AML-193 (cell line): ENCODE measurements at places on chromosomes 6 and 20.

- DNase-seq = peak; percentile 92
These were observed 23.1 kb upstream of the UBE2J1 start for GRCh38 chr6:89375427-89376267.

GRCh38 chr6:167396659-167397490 is 72.0 kb downstream of the TTLL2 start:
- no peak for DNase-seq

DNA sequence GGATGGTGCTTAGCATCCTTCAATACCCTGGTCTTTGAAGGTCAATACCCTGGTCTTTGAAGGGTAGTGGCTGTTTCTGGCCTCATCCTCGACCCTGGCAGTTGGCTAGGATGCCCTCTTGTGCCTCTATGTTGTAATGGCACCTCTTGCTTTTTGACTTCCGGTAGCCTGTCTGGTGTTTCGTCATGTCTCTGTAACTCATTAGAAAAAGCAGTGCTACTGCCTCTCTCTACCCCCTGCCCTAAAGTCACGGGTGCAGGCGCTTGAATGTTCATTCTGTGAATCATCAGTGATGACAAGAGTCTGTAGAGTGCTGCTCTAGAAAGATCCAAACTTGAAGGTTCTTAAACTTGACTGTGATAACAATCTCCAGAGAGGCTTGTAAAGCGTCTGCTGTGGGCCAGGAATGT is 28.3 kb downstream of the RSPO4 start:
- DNase-seq = peak; percentile 81

- DNase-seq = no peak
These were observed 34.0 kb downstream of the ELOVL4 start for GRCh38 chr6:79913369-79913768.

DNA sequence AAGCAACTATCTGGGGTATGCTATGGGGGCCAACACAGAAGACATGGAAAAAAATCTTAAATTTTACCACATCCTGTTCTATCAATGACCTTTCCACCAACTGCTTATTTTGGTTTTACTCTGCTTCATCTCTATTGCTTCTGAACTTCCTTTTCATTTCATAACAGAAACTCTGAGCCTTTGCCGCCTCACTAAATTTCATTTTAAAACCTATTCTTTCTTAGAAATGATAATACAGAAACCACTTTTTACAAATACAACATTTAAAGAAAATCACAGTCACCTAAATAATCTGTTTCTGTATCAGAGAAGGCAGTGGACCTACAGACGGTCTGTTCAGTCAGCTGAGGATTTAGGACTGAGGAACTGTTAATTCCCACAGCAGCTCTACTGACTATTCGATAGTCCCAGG is 117.5 kb downstream of the KCNQ5 start:
- no peak for DNase-seq

- DNase-seq = no peak
These were observed 75.4 kb downstream of the ARHGAP18 start for GRCh38 chr6:129634411-129635230.

- DNase-seq = no peak
These were observed 38.9 kb downstream of the SNRNP48 start for GRCh38 chr6:7628909-7629308.

- DNase-seq = no peak
These were observed 172.8 kb upstream of the CITED2 start for GRCh38 chr6:139547122-139547776.

DNA sequence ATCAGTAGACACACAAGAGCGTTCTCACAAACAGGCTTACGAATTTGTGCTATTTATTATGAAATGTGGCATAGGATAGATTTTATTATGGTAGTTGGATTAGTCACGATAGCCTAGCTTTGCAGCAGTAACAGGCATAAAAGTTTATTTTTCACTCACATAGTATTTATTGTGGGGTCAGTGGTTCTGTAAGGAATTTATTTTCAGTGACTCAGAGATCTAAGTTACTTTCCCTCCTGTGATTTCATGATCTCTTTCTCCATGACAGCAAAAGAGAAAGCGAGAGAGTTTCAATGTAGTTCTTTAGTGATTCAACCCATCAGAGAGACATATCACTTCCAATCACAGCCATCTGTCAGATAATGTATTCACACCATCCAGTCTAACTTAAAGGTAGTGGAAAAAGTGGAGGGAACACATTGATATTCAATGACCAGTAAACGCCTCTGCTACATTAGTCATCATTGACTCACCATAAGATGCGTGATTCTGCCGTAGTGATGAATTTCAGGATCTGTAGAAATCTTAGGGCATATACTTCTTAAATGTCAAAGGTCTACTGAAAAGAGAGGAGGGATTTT is 605.5 kb downstream of the HDGFL1 start:
- no peak for DNase-seq

GRCh38 chr20:1108437-1108920 is 9.9 kb upstream of the PSMF1 start:
- peak; percentile 32 for DNase-seq

- no peak for DNase-seq
These were observed 150.8 kb downstream of the PRL start for GRCh38 chr6:22145823-22146677.

GRCh38 chr6:140879946-140880345 is 1252.8 kb upstream of the GJE1 start:
- peak; percentile 59 for DNase-seq

DNA sequence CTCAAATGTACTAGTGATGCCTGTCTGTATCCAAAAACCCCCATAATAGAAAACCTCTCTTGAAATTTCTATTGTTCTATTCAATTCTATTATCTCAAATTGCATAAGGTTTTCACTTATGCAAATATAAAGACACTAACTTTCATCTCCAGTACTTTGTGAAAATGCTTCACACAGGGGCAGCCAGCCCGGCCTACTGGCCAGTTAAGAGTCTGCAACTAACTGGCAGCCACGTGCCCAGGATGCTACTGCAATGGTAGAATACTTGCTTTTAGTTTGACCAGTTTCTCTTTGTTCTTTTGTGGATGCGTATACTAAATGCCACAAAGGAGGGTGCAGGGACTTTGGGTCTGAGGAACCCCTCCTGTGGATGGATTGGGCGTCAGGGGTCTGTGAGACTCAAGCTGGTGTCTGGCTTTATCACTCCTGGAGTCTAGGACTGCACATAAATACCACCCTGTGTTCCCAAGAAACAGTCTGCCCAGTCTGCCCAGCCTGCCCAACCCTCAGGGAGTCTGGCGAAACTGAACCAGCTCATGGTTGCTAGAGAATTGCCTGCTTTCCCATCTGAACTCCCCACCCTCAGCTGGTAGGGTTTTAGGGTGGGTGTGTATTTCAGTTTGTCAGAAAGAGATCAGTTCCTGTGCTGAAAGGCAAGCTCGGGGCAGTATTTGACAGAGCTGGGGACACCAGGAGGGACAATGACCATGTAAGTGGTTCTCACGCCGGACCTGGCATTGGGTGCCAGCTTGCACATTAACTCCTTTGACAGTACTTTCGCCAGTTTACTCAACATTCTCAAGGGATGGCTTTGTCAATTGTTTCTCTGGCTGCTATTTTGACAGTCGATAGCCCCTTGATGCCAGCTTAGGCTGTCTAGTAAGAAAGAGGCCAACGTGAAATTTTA is 558.2 kb upstream of the JAG1 start:
- no peak for DNase-seq

GRCh38 chr6:83696674-83697073 is 12.2 kb downstream of the SNAP91 start:
- no peak for DNase-seq

- DNase-seq = peak; percentile 47
These were observed 3.2 kb downstream of the GRIK2 start for GRCh38 chr6:101396548-101397173.

DNA sequence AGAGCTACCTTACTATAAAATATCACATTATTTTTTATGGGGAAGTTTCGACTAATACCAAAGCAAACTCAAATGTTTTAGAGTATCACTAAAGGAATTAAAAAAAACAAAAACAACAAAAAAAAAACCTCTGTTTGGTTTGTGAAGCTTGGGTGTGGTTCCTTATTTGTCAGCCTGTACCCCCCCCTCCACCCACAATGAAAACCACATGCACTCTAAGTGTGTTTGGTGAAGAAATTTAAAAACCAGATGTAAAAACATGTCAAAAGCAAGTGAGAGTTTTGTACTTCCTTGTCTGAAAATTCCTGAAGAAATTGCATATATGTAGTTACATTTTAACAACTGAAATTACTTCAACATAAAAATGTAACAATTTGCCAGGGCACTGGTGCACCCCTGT is 3.1 kb downstream of the STK38 start:
- peak; percentile 56 for DNase-seq

GRCh38 chr6:107550241-107550840 is 60.4 kb downstream of the SOBP start:
- DNase-seq = no peak

GRCh38 chr6:157672726-157673412 is 150.2 kb upstream of the SNX9 start:
- no peak for DNase-seq

DNA sequence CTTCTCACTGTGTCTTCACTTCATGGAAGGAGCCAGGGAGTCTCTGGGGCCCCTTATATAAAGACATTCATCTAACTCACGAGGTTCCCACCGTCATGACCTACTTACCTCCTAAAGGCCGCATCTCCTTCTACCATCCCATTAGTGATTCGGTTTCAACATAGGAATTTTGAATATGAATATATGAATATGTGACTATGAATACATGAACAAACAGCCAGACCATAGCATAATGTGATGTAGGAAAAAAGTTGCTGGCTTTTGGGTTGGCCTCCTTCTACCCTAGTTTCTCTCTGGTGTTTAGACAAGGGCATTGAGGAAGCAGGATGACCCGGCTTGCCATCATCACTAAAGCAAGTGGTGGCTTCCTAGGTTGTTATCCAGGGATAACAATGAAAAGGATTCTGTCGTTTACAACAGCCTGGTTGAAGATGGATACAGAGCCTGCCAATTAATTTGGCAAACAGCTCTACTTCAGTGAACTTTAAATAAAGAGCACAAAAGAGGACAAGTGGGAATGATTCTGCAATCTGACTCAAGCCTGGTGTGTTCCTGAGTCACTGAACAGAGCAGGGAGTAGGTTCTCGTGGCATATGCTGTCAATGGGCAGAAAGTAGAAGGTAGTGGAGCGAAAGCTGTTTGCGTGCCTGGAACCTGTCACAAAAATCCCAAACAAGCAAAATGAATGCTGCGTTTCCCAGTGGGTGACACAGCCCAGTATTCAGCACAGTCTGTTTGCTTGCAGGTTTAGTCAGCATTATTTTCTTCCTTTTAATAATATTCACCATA is 44.0 kb upstream of the DOK5 start:
- no peak for DNase-seq

DNA sequence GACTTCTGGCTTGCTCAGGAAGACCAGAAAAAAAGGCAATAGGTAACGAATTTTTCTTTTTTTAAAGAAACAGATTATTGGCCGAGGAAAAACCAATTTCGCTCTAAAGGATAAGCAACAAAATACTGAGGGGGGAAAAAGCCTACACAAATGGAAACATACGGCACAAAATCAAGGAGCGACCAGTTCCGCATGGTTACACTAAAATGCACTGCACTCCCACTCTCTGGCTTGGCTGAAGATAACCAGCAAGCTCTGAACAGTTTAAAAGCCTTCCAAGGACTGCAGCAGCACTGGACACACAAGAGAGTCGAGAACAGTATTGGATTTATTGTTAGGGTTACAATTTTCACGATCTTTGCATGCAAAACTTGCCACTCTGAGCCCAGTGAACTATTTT is 881 bp upstream of the MAP7 start:
- DNase-seq = no peak

DNA sequence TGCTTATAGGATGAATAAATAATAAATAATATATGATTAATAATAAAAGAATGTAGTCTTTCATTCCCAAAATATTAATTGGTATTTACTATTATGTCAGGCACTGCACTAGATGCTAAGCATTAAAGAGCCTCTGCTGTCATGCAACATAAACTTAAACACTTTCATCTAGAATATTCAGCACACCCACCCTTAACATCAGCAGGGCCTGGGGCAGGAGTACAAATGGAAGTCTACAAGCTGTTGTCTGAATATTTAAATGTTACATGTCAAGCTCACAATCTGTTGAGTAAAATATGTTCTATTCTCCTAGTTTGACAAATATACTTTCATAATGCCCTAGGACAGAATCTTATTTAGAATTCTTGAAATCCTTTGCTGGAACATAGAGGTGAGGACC is 395.1 kb downstream of the EPM2A start:
- DNase-seq = no peak

DNA sequence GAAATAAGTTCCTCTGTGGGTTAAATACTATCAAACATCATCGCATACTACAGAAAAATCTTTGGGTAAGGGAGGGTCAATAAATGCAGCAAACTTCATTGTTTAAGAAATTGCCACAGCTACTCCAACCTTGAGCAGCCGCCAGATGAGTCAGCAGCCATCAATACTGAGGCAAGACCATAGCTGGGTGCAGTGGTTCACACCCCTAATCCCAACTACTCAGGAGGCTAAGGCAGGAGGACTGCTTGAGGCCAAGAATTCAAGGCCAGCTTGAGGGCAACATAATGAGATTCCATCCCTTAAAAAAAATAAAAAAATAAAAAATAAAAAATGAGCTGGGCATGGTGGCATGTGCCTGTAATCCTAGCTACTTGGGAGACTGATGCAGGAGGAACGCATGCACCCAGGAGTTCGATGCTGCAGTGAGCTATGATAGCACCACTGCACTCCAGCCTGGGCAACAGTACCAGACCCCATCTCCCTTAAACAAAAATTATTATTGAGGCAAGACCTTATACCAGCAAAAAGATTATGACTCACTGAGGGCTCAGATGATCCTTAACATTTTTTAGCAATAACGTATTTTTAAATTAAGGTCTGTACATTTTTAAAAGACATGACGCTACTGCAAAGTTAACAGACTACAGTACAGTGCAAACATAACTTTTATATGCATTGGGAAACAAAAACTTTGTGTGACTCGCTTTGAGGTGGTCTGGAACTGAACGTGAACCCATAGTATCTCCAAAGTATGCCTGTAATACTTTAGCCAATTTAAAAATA is 8.8 kb downstream of the SRPK1 start:
- DNase-seq = no peak

DNA sequence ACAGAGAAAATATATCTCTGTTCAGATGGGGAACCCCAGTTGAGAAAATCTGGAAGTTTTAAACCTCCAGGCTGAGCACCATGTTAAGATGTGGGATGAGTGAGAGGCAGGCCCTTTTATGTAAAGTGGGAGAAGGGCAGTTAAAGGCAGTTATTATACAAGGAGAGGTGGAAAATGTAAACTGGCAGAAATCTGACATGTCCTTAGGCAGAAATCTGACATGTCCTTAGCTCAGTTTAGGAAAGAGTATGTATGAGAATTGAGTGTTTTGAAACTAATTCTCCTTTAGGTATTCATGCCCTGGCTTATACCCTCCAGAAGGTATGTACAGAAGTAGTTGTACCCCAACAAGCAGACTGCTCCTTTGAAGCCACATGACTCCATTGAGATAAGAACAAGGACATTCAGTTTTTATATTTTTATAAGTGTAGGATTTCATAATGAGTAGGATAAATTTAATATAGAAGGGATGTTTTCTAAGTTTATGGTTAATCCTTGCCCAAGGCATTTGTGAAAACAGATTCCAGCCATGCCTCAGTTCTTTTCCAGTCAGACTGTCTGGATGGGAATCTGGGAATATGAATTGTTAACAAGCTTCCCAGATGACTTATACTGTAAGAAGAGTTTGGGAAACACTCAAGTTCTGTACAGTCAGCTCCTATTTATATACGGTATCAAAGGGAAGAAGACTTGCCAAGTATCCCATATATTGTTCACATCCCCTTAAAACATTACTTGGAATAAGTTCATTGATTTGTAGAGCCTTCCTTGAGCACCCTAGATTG is 87.7 kb downstream of the SCAND1 start:
- no peak for DNase-seq
